ENCODE measurements at places on chromosomes 5 and 9.

- DNase-seq = no peak
Measured at GRCh38 chr9:130575514-130575913, 3.9 kb upstream of the FUBP3 start.

DNA sequence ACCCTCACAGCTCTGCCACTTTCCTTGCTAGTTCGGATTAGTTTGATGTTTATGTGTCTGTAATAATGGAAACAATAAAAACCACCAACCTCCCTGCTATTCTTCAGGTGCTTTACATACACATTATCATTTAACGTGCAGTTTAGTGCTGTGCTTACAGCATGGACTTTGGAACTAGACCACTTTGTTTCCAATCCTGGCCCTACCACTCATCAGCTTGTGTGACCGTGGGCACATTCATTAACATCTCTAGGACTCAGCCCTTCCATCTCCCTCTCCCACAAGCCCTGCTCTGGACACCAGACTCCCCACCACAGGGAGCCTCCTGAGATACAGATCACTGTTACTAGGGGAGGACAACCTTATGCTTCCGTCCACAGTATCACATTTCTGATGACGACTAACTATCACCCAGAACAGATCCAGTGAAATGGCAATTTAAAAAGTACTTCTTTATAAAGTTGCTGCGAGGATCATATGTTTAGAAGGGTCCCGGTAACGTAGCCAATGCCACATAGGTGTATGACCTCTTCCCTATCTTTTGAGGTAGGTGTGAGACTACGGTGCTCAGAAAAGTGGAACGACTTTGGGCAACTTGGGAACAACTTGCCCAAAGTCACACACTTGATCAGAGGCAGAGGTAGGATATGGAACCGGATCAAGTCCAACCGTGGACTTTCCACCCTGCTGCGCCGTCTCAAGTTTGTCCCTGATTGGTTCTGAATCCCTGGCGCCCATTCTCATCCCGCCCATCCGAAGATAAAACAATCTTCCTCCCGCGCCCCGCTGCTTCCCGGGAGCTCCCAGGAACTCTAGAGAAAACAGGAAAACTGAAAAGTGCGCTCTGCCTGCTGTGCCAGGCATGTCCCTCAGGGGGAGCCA, 132.4 kb upstream of the NIPBL start:
- no peak for DNase-seq

DNA sequence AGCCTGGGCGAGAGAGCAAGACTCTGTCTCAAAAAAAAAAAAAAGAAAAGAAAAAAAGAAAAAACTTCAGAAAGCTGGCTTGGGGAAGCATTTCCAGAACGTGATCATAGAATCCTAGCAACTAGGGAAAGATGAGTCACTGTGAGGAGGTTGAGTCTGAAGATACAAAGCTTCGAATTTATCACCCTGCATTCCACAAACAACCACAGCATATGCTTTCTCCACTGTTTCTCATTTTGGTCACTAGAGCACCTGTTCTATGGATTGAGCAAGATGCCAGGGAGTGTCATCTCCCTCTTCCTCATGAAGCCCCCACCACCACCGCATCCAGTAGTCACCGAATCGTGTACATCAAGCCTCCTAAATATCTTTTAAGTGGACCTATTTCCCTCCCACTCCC, 37.9 kb downstream of the SEMA5A start:
- no peak for DNase-seq

DNA sequence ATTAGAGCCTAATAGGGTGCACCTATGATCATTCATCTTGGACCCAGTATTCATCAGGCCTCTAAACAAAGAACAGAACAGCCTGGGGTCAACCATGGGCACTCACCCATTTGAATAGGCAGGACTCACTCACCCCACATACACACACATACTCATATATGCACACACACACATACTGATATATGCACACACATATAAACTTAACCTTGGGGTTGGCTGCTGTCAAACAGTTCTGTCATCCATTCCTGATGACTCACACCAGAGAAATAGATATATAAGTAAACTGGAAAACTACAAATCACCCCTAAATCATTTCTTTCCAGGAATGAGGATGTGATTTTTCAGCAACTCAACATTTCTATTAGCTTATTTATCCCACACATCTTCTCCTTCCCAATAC, 51.3 kb downstream of the ARL15 start:
- no peak for DNase-seq
